ENCODE measurements at places on chromosomes 11 and 22.

DNA sequence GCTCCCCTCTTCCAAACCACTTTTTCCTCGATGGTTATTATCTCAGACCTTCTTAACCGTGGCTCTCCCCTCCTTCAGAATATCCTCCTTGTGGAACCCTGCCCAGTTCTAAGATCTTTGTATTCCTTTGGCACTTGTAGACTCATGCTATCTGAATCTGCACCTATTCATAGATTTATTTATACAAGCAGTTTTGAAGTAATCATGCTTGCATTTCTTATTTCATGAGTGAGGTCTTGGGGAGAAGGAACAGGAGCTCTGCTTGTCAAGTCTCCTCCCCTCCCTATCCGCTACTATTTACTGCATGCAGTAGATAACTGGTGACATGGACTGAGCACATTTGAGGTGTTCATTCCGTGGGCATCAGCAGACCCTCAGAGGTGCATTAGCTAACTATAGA, 5.4 kb upstream of the MADD start:
- DNase-seq: no peak

DNA sequence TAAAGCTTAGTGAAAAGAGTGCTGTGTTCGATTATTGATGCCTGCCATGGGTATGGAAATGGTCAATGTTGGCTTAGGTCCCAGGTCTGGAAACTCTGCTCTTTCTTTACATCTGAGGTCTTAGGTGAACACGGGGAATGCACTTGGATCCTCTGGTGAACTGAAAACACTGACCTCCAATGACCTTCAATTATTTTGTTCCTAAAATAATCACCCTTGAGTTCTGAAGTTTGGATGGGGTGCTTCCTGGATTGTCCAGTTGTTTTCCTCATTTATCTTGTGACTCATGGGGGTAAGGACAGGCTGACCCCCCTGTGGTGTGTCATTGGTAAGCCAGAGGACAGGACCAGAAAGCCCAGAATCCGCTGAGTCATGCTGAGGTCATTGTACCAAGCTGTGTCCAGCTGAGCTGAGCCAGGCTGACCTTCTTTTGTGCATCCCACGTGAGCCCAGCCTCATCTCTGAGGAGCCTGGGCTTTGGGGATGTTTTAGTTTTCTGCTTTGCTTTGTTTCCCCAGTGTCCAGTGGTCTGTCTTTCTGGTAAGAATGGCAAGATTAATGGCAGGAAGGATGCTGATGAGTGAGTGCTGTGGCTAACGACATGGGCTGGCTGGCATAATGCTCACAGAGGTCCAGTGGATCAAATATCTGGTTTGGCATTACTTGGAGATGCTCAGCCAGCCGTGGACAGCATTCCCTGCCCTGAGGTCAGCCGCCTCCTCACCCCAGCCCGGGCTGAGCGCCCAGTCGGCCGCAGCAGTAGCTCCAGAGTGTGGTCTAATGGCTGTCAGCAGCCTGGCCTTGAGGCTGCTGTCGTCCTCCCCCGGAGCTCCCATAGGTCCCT, 35.6 kb downstream of the AMPD3 start:
- DNase-seq: no peak

GRCh38 chr11:128929468-128929867, 13.2 kb downstream of the TP53AIP1 start:
- DNase-seq: no peak

DNA sequence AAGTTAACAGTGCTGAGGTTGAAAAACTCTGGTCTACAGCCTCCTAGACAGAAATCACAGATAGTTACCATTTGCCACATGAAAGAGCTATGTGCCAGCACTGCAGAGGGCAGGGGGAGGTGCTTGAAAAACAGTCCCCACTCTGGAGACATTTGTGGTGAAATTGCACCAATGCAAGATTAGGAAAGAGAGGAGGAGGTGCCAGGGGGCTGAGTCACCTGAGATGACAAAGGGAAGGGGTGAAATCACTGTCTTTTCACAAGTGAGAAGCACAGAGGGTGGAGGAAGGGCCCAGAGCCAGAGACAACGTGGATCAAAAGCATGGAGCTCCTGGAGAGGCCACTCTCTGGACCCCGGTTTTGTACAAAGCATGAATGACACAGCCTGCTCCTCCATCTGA, 196.3 kb downstream of the BUD13 start:
- DNase-seq: peak; percentile 73

- no peak for DNase-seq
Measured at GRCh38 chr22:22770881-22771280, 116.7 kb upstream of the IGLL5 start.

GRCh38 chr11:126387857-126388256, 32.4 kb downstream of the ST3GAL4 start:
- no peak for DNase-seq

- no peak for DNase-seq
Measured at GRCh38 chr11:55967914-55968313, 1.8 kb downstream of the OR10AG1 start.

- no peak for DNase-seq
Measured at GRCh38 chr11:119134389-119134978, 13.1 kb downstream of the HINFP start.

DNA sequence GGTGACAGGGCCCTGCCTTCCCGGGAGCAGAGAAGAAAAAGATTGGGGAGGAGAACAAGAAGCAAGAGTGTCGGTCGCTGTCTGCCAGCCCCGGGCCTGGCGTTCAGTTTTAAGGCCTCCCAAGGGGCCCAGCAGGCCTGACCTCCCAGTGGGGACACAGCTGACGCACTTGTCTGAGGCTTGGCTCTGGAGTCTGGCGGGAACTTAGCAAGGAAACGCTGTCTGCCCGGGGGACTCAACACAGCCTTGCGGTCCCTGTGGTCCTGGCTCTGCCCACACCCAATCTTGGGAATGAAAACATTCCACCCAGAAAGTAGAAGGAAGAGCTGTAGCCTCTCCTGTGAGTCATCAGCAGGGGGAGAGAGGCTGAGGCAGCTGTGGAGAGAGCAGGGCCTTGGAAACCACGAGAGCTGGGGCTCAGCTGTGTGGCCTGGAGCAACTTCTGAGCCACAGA, 54.4 kb downstream of the TRAF6 start:
- DNase-seq: no peak

DNA sequence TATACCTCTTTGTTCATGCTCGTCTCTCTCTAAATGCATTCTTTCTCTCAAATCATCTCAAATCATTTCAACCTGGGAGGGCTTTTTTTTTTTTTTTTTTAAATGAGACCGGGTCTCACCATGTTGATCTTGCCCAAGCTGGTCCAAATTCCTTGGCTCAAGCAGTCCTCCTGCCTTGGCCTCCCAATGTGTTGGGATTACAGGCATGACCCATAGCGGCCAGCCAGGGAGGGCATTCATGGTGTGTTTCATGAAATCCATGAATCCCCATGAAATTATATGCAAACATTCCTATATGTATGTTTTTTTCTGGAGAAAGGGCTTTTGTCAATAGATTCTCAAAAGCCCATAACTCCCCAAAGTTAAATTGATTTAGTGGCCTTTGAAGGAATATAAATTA, 26.2 kb downstream of the ATG13 start:
- DNase-seq: no peak

DNA sequence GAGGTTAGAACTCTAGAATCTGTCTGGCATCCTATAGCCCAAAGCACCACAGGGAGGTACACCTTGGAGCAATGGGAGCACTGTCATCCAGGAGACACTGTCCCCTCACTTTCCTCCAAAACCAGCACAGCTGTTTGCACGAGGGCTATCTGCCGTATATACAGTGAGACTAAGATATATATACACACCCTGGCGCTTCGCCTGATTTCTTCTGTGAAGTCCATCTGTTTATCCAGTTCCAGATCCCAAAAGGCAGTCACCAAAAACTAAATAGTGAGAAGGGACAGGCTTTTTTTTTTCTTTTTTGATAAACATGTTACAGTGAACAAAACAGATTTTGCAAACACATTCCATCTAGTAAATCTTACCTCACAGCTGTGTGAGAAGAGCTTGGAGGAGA, 68.5 kb downstream of the ARFGAP2 start:
- DNase-seq: no peak

DNA sequence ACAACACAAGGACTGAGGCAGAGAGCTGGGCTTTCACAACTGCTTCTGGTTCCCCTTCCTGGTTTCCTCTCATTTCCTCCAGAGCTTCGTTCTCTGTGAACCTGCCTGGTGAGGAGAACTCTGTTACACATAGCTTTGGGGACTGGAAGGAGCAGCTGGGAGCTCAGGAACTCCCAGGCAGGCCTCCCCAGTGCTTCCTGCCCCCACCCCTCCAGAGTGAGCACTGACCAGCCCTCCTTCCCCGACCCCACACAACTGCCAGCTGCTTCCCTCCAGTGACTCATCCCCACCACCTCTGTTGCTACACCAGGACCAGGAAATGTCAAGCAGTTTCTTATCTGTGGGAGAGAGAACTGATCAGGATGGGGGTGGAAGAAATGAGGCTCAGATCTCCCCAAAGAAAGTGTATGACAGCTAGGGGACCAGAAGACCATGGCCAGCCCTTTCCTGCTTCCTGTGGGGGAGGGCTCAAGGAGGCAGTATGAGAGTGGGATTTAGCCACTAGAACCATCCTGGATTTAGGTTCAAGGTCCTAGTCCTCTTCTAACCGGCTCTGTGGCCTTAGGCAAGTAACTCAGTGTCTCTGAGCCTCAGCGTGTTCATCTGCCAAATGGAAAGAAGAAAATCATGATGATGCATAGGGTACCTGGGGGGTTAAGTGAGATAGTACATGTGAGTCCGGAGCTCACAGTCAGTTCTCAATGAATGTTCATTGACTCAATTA, 4.5 kb upstream of the TP53I11 start:
- no peak for DNase-seq

DNA sequence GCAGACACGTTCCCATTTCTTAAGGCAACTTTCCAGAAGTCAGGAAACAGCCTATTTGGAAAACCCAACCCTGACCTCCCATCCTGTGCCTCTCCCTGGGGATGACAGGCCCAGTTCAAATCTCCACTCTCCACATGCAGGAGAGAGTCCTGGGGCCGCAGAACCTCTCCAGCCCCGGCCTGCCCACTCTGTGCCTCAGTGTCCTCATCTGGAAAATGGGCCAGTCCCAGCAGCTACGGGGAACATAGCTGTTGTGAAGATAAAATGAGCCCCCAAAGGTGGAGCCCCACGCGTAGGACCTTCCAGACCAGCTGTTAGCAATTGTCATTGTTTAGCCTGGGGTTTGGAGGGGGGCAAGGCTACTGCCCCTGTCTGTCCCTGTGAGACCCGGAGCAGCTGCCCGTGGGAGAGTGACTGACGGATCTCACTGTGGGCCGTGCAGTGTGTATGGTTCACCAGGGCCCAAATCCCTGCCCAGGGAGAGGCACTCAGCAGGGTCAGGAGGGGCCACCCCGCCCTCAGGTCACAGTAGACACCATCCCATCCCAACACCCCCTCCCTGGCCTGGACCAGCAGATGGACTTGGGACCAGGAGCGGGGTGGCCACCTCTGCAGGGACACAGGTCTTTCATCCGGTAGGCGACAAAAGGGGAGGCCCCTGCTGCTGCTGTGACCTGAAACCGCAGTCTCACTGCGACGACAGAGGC, 145.9 kb downstream of the CTTN start:
- DNase-seq: no peak

GRCh38 chr11:67177399-67178281, 58.6 kb downstream of the KDM2A start:
- no peak for DNase-seq

GRCh38 chr11:2482745-2483144, 37.9 kb downstream of the KCNQ1 start:
- DNase-seq: no peak

DNA sequence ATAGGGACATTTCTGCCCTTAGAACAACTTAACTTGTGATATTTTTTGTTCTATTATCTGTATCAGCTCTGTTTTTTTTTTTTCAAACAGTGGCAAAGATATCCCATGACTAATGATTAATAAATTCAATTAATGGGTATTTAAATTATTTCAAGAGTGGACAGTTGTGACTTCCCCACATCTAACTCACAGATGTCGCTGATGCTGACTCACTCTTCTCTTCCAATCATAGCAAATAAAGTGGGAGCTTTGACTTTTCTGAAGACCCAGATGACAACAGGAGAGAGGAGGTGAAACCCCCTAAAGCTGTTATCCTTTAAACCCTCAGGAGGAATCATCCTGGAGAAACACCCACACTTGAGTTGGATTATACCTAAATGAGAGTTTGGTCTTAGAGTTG, 27.1 kb downstream of the GGTLC2 start:
- no peak for DNase-seq

GRCh38 chr22:44181912-44182587, 1.3 kb downstream of the PARVG start:
- DNase-seq: peak; percentile 22

GRCh38 chr11:96149743-96150555, 193.0 kb downstream of the MAML2 start:
- no peak for DNase-seq

DNA sequence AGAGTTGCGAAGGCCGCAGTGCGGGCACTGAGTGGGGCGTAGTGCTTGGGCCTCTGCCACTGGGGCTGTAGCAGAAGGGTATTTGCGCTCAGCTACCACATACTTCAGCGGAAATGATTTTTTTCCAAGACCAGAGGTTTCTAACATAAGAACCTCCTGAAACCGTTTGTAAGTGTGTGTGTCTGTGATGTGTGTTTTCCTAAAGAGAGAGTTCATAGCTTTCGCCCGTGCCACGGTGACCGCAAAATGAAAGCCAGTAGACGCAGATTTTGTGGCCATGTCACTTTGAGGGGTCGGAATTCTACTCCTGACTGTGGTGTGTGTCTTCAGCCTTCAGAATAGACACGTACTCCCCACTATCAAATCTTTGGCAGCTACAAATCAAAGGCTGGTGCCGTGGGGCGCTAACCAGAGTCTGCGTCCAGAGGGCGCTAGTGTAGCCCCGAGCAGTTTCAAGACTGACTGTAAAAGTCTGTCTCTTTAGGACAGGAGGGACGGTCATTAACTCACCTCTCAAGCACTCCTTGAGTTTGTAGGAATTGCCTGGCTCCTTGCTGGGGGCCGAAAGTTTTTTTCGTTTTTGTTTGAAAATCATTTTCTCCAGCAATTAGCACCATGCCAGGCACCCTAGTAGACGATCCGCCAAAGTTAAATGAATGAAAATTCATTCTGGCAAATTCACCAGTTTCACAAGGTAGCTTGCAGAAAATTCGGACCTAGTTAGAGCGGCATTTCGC, 2.5 kb upstream of the CALCA start:
- DNase-seq: peak; percentile 22

GRCh38 chr11:115700981-115701875, 197.0 kb upstream of the CADM1 start:
- DNase-seq: no peak

DNA sequence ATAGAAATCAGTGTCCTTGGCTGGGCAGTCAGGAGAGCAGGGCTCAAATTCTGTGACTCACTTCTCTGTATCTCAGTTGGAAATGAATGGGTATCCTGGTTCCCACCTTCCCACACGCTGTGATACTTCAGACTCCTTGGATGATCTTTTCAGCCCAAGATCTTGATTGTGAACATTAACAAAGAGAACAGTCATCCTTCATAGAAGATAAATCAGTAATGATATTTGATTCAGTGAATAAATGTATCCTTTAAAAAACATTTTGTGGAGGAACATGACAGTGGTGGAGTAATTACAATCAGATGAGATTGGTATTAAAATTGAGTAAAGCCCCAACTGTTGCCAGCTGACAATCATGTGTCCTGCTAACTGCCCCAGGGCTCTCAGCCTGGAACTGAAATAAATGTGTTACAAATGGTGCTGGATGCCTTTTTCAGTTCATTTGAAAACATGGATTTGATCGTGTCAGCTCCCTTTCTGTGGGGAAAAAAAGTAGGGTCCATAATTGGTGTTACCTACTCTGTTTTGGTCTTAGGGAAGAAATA, 72.9 kb upstream of the OR5AN1 start:
- DNase-seq: no peak

All from Jurkat, Clone E6-1 (cell line).